Stimulated activated CD4-positive, alpha-beta T cell treated with anti-CD3 and anti-CD28 coated beads, TNF-alpha, amount 100 ng/mL, for 1 hour (primary cell): ENCODE measurements at places on chromosomes 5 and 9.

- DNase-seq = no peak
Measured at GRCh38 chr9:16871336-16872151, 1.1 kb upstream of the BNC2 start.

DNA sequence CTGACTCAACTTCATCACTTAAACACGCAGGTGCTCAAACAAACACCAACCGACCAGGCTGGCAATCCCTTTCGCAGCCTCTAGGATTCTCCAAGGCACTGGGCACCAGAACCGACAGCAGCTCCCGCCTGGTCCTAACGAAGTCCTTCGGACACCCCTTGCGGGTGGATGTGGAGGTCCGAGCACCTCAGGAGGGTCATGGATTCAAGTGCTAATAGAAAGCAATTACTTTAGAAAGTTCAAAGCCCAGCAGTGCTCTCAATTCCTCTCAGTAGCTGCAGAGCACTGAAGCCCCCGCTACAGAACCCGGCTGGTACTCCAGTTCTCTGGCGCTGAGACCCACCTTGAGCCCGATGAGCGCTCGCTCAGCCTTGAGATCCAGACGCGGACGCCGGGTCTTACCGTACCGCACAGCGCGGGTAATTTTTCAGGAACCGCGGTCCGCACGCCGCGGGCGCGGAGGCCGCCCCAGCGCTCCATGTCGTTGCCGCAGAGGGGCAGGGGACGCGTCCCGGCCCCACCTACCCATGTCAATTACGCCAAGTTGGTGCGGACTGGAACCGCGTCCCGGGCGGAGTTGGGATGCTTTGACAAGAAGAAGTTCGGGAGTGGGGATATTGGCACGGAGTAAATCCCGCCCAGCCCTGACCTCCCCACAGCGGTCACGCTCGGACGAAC, 638 bp downstream of the MARCHF3 start:
- DNase-seq = no peak

- DNase-seq = no peak
Measured at GRCh38 chr9:122354536-122355199, 16.2 kb upstream of the PTGS1 start.

- no peak for DNase-seq
Measured at GRCh38 chr5:43973318-43973717, 370.3 kb downstream of the NNT start.

DNA sequence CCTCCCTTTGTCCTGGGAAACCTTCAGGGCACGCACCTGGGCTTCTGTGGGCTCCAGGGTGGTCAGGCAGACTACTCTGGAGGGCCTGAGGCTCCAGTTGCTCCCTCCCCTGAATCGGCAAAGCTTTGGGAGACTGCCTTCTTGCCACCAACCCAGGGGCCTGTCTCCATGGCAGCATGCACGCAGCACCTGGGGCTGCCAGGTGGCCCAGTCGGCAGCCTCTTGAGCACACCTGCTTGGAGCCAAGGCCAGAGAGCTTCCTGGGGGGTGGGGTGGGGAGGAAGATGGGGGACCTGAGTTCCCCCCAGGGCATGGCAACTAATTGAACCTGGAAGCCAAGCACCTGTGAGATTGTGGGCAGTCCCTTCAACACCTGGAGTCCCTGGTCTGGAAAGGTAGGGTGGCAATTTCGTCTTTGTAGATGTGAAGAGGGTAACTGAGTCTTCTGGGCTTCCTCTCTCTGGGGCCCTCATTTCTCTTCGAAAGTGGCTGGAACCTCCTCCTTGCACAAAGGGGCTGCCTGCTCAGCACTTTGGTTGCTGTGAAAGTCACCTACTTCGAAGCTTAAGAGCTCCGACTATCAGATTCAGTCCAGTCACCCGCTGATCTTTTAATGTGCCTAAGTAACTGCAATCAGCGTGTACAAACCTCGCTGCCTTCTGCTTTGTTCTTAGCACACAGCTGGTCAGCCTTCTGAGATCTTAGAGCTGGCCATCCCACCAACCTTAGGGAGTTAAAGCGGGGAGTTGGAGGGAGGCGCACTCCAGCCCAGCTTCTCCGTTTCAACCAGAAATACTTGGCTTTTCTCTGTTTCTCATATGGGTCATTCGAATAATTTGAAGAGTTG, 4.0 kb downstream of the RNF183 start:
- DNase-seq = no peak

DNA sequence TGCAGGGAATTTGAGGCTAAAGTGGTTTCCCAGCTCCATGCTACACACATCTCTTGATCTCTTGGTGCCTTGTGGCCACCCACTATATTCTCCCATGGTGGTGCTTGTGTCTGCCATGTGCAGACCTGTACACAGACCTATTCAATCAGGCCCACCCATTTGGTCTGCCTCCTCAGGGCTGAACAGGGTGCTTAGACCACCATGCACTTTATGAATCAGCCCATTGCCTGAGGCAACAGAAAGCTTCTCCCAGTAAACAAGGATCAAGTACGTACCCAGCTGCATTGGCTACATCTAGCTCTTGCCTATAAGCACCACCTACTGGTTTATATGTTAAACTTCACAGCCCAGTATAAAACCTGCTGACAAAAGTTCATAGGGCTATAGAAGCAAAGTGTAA, 664.3 kb upstream of the EDIL3 start:
- DNase-seq = no peak

- no peak for DNase-seq
Measured at GRCh38 chr5:59390074-59390659, 503.4 kb downstream of the PDE4D start.

GRCh38 chr5:133843911-133844310, 124.5 kb downstream of the C5orf15 start:
- DNase-seq = no peak

DNA sequence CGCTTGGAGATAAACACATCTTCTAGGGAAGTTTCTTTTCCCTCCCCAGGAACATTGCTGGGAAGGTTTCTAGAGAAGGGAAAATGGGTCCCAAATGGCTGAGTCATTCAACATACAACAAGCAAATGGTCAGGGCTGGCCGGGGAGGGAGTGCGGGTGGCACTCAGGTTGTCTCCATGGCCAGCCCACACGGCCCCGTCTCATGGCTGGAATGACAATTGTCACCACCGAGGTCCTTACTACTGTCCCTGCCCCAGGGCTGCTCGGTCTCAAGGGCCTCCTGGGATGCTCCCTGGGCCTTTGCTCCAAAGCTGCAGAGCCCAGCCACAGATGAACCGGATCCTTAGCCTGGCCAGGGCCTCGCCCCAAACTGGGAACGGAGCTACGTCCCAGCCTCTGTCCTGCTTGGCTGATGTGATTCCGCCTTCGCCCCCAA, 121.9 kb downstream of the FGF18 start:
- no peak for DNase-seq

DNA sequence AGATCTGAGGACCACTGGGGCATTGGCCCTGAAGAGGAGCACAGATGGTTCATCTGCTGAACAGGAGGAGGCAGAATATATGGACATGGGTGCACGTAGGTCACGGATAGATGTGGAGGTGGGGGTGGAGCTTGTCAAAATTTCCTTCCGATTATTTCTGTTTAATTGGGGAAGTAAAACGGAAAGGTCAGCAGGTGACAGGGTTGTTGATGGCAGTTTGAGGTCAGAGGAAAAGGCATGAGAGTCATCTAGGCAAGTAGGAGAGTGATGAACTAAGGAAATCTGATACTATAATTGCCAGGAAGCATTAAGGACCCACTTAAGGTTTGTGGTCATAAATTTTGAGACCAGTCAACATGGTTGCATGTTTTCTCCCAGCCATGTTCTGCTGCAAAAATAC, 8.4 kb upstream of the FAM81B start:
- no peak for DNase-seq

DNA sequence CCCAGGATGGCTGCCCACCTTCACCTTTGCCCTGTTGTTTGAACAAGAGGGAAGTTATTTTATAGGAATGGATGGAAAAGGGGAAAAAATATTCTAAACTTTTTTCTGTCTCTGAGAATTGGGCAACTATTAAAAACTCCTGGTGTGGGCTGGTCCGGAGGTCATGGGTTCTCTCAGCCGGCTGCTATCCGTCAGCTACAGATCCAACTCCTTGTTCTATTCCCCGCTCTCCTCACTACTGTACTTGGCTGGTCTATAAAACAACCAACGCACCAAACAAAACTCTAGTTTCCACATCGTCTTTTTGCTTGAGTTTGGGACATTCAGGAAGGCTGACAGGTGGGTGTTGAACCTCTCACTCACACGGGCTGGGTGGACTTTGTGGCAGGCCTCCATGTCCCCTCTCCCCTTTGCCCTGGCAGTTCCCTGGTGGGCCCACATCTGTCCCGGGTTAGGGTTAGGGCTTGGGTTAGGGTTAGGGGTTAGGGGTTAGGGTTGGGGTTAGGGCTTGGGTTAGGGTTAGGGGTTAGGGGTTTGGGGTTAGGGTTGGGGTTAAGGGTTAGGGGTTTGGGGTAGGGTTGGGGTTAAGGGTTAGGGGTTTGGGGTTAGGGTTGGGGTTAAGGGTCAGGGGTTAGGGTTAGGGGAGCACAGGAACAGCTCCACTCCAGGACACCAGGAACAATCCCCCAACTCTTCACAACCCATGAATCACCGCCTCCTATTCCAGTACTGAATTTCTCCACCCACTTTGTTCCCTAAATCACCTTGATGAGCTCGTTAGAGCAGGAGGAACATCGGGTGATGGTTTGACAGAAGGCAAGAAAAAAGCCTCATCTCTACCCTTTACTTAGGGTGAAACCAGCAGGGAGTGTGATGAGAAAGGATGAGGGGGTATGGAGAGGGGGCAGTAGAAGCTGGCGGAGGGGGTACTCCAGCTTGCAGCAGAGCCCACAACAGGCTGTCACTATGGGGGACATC, 302.1 kb upstream of the IRX4 start:
- no peak for DNase-seq

GRCh38 chr9:123360161-123361085, 4.4 kb downstream of the CRB2 start:
- DNase-seq = no peak

- DNase-seq = no peak
Measured at GRCh38 chr5:172146748-172147092, 41.3 kb downstream of the STK10 start.

DNA sequence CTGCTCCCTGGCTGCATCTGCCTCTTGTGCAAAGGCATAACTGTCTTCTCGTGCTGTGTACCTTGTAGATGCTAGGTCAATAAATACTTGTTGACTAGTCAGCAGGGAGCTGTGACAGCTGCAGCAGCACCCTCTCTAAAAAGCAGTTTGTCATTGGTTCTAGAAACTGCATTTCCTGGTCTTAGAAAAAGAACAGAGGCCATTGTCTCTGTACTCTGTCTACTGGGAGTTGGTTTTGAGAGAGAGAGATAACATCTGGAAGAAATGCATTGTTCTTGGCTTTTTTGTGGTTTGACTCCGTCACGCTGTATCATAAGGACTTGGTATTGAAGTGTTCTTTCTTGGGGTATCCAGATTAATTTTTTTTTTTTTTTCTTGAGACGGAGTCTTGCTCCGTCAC, 32.3 kb downstream of the SH3GLB2 start:
- no peak for DNase-seq

DNA sequence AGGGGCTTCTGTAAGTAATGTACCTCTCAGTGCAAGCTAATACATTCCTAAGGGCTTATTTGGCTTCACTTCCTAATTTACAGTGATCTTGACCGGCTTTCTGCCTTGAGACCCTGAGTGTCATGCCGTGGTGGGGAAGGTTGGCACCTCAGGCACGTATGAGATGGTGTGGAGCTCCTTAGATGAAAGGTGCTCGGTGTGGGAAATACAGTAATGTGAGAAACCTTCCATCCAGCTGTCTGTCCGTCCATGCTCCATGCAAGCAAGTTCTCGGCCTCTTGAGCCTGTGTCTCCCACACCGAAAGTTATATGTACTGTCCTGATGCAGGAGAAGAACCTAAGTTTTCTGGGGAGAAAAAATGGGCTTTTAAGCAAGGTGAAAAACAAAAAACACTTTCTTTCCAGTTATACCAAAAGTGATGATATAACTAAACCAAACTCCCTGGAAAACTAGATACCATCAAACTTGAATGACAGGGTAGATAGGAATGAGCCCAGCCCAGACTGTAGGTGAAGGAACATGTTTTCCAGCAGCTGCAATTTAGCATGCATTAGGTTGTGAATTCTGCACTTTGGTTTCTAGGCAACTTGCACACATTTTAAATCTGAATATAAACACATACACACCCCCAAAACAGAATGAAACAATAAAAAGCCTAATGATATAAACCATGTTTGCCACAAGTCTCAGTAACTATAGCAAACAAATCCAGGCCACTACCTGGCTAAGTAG, 279.6 kb downstream of the FANCC start:
- no peak for DNase-seq

GRCh38 chr9:121282277-121283079, 14.5 kb downstream of the GSN start:
- no peak for DNase-seq

- no peak for DNase-seq
Measured at GRCh38 chr9:87324613-87325194, 173.0 kb upstream of the DAPK1 start.

GRCh38 chr9:121218357-121219027, 16.8 kb upstream of the RAB14 start:
- DNase-seq = no peak

GRCh38 chr9:97543561-97543960, 42.1 kb downstream of the TMOD1 start:
- no peak for DNase-seq

DNA sequence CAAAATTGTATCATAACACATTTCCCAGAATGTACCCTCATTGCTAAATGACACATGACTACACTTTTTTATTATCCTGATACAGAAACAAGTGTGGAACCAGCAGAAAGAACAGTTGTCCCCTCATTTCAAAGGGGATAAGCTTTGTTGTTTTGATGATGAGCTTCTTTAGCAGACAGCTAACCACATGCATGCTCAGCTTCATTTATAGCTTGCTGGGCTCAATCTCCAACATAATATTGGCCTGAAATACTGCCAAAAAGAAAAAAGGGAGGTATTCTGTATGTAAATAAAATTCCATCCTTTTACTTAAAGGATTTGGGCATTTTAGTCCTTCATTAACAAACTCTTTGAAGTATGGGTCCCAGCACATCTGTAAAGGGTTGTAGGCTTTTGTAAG, 120.4 kb downstream of the SPATA31D1 start:
- no peak for DNase-seq

DNA sequence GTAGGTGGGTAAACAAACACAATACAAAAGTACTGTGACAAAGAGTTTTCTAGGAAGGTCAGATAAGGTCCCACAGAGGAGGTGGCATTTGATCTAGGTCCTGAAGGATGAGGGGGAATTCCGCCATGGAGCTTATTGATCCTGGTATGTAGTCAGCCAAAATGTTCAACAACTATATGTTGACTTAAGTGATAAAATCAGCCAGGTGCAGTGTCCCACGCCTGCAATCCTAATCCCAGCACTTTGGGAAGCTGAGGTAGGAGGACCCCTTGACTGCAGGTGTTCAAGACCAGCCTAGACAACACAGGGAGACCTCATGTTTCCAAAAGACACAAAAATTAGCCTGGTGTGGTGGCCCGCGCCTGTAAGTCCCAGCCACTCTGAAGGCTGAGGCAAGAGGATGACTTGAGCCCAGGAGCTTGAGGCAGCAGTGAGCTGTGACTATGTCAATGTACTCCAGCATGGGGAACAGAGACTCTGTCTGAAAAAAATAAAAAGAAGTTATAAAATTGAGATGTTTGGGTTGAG, 46.4 kb upstream of the PLIN2 start:
- DNase-seq = no peak

GRCh38 chr5:102891175-102891574, 136.1 kb downstream of the PAM start:
- DNase-seq = no peak
